ENCODE measurements at places on chromosomes 5 and 9.
A peak's percentile ranks its signal among the peaks of the same experiment; 100 is the strongest.

GRCh38 chr5:74401281-74401945 lies 239.1 kb downstream of the ENC1 start:
- no peak for DNase-seq

- no peak for DNase-seq
Observed at GRCh38 chr5:13640270-13640669, 304.2 kb downstream of the DNAH5 start.

GRCh38 chr9:116234081-116234480 lies 80.5 kb downstream of the PAPPA start:
- no peak for DNase-seq

GRCh38 chr9:135299651-135300345 lies 179.8 kb upstream of the PPP1R26 start:
- no peak for DNase-seq

GRCh38 chr5:35771839-35772238 lies 84.9 kb upstream of the IL7R start:
- no peak for DNase-seq

DNA sequence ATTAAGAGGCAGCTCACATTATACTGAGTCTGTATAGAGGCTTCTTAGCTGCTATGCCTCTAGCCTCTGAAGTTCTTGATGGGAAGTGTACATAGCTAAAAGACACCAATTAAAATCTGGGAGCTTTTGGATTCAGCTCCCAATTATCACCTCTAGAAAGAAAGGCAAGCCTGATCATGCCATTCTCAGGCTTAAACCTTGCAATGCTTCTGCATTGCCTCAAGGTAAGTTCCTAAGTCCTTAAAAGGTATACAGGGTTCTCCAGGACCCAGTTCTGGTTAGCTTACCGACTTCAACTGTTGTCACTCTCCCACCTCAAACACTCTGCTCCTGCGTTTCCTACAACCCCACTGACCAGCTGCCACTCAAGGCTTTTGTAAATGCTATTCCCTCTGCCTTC lies 17.5 kb upstream of the CCL28 start:
- no peak for DNase-seq

- DNase-seq: no peak
Observed at GRCh38 chr9:109940561-109940960, 160.6 kb downstream of the PALM2AKAP2 start.

DNA sequence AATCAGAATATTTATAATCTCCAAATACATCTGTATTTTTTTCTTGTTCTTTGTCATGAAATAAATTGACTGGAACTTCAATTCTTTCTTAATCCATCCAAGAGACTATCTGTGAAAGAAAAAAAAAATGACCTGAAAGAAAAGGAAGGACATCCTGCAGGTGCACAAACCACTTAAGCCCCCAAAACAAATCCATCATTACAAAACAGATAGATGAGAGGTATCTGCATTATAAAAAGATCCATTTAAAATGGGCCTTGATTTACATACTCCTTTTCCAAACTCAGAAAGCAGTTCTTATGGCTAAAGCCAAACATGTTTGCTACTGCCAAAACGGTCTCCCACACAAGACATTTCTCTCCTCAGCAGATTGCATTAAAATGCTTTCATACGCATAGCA lies 85.5 kb downstream of the ELAVL2 start:
- DNase-seq: no peak

DNA sequence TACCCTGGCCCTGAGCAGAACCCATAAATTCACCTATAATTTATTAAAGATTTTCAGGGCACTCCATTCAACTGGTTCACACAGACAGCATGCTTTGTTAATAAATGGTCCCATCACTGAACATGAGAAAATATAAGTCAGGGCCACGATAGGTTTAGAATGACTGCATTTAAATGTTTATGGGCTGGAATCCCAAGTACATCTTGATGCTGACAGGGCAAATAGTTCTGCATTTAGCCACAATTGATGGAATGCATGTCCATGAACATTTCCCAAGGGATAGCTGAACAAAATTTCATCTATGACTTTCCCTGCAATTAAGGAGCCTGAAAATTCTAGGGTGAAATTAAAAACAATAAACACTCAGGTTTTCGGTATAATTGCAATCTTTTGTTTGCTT lies 124.5 kb downstream of the CAAP1 start:
- no peak for DNase-seq

DNA sequence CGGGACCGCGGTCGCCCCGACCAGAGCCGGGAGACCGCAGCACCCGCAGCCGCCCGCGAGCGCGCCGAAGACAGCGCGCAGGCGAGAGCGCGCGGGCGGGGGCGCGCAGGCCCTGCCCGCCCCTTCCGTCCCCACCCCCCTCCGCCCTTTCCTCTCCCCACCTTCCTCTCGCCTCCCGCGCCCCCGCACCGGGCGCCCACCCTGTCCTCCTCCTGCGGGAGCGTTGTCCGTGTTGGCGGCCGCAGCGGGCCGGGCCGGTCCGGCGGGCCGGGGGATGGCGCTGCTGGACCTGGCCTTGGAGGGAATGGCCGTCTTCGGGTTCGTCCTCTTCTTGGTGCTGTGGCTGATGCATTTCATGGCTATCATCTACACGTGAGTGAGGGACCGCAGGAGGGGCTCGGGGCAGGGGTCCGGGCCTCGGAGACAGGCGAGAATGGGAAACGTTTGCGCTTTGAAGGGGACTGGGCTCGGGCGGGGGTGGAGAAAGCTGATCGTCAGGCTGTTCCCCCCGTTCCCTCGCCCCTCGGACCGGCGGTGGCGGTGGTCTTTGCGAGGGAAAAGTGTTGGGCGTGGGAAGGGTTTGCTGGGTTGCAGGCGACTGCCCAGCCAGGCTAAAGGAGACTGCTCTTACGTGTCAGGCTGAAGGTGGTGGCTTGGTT lies 457 bp downstream of the UGCG start:
- peak; percentile 71 for DNase-seq

DNA sequence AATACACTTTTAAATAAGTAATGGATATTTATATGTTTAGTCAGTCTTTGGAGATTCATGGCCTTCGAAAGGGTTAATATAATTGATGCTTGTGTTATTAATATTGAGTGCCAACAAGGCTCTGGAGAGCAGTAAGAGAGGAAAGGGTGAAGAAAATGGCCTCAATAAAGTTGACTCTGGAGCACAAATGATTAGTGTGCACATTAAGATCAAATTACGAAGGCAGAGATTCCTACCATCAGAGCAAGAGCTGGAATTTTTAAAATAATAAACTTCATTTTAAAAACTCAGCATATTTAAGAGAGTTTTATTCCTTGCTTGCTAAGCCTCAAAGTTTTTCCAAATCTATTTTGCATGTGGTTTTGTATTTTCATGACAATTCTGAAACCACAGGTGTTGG lies 14.8 kb downstream of the SLC44A1 start:
- no peak for DNase-seq

- DNase-seq: no peak
Observed at GRCh38 chr9:113350107-113350661, 843 bp downstream of the BSPRY start.

DNA sequence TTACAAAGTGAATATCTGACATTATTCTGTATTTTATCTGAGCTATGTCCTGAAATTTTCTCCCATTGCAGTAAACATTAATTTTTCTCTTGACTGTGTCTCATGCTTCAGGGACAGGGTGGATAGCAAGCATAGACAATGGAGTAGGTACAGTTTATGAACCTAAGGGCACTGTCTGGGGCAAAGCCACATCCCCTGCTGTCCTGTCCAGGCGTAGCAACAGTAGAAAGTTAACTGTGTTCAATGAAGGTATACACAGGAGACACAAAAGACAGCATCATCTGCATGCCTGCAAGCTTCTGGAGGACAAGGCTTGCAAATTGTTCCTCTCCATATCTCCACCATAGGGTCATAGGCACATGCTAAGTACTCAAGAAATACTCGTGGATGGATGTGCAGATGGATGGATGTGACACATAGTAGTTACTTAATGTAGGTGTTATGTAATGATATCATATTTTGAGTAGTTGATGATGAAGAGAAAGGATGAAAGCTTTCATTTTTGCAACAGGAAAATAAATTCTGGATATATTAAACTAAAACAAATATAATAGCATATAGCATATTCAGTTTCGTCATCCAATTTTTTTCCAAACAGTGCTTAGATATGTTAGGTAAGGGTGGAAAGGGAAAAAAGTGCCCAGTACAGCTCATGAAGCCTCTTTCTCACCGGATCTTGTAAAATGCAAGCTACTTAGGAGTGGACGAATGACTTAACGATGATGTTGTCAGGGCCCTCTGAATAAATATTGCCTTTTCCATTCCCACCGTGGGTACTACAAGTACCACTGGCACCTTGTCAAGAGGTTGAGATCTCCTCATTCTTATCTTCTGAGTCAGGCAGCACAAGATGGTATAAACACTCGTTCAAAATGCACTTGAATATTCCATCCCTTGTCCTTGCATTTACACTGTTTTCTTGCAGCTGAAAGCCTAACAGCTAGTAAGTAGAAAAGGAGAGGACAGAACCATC lies 19.9 kb upstream of the ZSWIM6 start:
- DNase-seq: no peak

DNA sequence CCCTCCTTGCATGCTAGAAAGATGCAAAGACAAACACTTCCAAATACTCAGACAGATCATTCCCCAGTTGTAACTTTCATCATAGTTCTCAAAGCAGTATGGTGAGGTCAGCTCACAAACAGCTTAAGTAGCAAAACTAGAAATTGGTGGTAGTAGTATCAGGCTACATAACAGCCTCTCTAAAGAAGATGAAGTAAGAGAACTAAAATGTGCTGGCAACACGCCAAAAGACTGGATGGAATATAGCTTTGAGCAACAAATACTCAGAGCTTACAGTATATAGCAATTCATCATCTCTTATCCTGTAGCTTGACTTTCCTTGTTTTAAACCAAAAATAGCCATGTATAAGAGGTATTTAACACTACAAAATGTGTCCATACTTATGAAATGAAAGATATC lies 7.5 kb downstream of the PFDN1 start:
- DNase-seq: peak; percentile 55

DNA sequence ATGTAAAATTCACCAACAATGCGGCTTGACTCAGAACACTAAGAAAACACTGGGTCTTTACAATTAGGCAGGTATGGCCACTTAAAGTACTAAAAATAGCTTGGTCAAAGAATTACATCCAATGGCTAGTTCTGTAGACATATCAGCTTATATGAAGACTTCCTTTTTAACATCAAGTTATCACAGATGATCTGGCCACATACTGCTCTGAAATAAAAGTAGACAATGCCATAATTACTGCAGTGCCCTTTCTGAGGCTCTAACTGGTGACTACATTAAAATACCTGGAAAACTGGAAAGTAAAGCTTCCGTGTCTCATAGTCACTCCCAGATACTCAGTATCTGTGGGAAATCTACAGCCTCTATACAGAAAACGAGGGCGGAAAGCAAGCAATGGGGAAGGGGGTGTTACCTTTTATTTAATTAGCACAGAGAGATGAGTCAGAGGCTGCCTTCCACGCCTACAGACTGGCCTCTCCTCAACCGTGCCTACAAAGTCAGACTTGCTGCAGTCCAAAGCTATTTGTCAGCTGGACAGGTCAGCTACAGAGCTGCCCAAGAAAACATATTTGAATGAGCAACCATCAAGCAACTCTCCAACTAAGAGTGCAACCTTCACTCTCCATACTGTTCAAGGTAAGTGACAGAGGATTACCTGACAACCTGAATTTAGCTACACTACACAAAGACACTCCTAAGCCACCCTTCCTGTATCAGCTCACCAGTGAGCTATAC lies 8.7 kb downstream of the SERINC5 start:
- peak; percentile 57 for DNase-seq

DNA sequence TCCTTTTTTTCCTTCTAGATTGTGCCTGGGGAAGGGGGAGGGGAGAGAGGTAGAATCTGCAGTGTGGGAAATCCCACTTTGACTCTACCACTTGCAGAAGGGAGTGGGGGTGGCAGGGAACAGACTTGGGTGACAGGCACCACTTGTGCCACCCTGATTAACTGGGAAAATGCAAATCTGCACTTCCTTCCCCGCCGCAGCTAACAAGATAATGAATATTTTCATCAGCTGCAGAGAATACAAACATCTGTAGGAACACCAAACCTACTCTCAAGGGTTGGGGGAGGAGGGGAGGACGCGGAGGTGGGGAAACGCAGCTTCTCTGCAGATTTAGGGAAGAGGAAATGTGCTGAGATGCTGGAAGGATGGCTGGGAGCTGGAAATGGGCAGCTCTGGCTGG lies 73.5 kb downstream of the TRIM32 start:
- no peak for DNase-seq

DNA sequence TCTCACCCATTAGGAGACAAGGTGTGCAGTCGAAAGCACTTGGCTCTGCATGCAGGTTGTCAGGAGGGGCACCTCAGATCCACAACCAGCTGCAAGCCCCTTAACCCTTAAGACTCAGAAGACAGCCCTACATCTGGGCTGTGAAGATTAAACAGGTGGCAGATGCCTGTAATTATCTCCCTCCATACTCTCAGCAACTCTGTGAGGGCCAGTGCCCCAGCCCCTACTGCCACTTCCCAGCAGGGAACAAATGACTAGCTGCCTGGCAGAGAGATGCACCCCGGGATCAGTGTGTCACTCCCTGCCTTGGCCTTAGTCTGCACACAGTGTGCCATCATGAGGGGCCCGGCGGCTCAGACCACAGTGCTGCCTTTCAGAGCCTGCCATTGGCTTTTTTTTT lies 42.0 kb downstream of the CRB2 start:
- DNase-seq: no peak

DNA sequence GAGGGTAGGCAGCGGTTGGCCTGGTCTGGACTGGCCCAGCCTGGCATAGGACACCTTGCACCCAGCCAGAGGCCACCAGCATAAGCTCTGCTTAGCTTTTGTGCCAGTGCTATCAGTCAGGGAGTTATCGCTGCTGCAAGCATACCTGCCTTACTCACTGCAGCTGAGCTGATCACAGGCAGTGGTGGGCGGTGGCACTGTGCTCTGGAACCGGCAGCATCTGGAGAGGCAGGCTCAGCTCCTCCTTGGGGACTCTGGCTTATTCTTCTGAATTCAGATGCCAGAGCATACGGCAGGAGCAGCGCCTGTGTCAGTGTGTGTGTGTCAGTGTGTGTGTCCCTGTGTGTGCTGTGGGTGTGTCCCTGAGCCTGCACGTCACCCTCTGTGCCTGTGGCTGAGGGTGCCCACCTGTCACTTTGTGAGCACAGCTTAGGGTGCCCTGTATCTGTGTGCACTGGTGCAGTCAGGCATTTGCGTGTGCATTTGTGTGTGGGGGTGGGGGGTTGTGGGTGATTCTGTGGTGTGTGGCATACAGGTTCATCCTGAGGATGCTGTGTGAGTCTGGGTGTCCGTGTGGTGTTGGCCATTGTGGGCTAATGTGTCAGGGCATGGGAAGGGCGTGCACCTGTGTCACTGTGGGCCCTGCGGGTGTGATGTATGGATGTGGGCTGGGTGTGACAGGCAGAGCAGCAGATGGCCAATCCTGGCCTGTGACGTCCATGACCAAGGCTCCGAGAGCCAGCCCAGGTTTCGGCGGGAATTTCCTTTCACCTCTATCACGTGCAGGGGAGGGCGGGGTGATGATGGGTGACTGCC lies 23.5 kb downstream of the LMX1B start:
- no peak for DNase-seq

DNA sequence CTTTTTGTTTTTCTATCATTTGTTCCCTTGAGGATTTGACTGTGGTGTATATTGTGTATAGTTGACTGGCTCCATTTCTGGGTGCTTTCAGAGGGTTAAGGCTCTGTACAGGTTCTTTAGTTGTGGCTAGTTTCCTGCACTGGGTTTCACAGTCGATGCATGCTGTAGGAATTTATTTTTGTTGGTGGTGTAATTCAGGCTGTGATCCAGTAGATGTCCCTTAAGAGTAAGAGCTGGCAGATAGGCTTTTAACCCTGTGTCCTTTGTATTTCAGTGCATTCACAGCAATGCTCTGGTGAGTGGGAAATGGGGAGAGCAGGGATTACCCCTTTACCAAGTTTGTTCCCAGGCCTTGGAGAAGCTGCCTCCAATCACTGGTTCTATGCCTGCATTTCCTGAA lies 112.9 kb downstream of the SPATA31D1 start:
- no peak for DNase-seq

GRCh38 chr9:70814597-70814996 lies 306.8 kb downstream of the TRPM3 start:
- no peak for DNase-seq
